ENCODE measurements at places on chromosomes 6 and 20.

DNA sequence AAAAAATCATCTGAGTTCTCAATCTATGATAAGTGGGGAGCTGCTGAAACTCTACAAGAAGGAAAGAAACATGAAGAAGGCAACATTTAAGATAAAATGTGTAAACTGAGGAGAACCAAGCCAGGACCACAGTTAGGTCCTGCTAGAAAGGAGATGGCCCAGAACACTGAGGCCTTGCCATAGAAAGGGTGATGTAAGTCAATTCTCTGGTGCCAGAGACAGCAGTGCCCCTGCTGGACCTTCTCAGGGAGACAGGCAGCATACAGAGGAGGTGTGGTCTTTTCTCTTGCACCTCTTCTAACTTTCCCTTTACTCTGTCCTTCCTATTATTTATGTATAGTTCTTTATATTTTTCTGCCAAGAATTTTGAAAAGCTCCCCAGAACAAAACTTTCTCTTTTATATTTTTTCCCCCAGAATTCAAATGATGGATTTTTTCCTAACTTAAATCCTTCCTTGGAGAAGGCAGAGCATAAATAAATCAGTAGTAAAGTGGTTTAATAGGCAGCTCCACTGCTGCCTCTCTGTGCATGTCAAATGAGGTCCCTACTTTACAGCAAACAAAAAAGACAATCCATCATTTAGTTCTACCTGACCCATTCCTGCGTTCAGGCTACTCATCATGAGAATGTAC is 9.0 kb downstream of the UQCC2 start:
- peak; percentile 18 for DNase-seq

DNA sequence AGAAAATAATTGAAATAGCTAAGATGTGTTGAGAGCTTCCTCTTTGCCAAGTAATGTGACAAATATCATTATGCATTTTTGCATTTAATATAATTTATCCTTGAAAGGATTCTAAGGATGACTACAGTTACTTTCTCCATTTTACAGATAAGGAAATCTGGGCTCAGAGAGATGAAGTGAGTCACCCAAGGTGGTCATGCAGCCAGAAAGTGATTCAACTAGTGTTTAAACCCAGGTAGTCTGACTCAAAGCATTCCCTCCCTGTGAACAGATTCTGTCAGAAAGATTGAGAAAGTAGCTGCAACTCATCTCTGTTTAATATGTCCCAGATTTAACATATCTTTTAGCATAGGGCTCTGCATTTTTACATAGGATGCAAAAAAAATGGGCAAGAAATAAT is 28.1 kb downstream of the NRSN1 start:
- DNase-seq = no peak

- no peak for DNase-seq
These were observed 147.5 kb upstream of the TSHZ2 start for GRCh38 chr20:52824494-52825216.

DNA sequence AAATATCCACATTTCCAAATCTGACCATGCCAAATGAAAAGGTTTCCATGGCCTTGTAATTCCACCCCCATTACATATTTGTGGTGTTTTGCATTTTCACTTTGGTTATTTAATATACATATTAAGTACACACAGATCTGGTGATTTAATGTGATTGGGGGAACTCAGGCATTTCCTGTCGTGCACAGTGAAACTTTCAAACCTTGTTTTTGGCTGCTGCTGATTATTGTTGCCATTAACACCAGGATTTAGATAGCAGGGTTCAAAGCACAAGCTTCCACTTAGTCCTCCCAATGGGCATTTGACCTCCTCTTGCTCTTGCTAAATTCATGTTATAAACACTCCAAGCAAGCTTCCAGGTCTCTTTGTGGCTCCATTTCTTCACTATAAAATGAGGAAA is 166.5 kb downstream of the SOBP start:
- no peak for DNase-seq

DNA sequence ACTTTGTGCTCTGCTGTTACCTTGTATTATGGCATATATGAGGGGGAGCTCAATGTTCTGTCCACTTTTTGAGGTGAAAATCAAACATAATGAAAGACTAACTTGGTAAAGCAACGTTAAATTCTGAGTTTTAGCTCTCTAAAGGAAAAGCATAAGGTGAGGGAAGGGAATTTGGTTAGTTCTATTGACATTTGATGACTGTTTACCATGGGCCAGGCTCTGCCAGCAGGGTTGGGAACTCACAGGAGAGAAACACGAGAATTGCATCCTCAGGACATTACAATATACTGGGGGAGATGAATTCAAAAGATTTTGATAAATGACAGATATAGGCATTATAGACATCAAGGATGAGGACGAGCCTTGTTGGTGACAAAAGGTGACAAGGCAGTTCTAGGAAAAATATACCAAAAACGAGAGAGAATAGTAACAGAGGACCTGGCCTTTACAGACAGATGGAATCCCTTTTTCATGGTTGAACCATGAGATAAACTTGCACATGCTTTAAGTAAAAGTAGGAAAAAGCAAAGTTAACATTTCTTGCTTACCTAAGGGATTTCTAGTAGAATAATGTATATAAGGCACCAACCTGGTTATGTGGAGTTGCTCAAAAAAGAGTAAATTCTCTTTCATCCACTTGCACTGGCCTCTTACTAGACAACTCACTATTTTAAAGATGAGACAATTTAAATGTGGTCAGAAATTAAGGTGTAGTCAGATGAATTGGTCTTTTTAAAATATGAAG is 191.4 kb downstream of the NKAIN2 start:
- DNase-seq = peak; percentile 45

GRCh38 chr6:44621846-44622245 is 234.3 kb downstream of the CDC5L start:
- DNase-seq = no peak

DNA sequence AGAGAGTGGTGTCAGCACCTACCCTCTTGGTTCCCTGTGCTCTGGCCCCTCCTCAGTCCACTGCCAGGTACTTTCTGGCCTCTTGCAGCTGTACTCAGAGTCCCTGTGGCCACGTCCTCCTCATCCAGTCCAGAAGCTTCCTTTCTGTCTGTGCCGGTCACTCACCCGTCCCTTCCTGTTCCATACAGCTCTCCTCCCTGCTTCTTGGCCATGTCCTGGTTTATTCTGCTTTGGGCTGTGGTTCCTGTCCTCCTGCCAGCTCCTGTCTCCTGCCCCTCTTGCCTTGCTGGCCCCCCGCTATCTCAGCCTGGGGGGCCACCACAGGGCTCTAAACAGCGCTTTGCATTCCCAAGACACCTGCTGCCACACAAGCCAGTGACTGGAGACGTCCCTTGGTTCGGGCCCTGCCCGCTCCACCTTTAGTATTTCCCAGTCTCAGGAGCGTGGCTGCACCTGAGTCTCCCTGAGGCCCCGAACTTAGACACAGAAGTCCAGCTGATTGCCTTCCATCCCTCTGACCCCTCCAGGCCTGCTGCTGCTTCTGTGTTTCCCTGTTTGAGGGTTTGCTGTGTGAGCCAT is 15.5 kb upstream of the RBM38 start:
- DNase-seq = no peak

DNA sequence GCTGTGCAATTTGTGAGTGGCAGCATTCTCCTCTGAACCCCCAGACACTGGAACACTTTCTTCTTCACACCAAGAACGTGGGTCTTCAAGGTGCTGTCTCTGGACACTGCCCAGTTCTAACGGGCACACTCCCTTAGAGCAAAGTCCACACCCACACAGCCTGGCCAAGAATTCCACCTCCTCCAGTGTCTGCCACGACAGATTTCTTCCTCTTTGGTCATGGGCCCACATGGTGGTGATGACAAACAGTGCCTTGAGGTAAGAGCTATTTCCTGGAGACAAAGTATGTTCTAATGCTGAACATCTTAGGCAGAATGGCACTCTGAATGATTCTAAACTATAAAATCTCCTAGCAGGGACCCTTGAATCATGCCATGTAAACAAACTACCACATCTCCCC is 25.5 kb upstream of the SSTR4 start:
- no peak for DNase-seq

DNA sequence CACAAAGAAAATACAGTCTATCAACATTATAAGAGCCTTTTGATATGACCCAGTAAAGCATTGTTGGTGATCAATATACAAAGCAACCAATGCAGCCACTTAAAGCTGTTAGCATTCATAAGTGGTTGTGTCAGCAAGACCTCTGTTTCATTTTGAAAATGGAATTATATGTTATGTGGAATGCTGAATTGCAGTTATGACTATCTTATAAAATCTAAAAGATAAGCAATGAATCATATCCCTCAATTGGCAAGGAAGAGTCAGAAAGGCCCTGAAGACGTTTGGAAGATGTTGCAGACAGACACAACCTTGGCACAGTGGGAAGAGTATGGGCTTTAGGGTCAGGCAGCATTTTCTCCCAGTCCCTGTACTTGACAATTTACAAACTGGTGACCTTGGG is 93.8 kb upstream of the RNF217 start:
- no peak for DNase-seq

- no peak for DNase-seq
These were observed 20.4 kb upstream of the LAMA4 start for GRCh38 chr6:112274774-112275173.

DNA sequence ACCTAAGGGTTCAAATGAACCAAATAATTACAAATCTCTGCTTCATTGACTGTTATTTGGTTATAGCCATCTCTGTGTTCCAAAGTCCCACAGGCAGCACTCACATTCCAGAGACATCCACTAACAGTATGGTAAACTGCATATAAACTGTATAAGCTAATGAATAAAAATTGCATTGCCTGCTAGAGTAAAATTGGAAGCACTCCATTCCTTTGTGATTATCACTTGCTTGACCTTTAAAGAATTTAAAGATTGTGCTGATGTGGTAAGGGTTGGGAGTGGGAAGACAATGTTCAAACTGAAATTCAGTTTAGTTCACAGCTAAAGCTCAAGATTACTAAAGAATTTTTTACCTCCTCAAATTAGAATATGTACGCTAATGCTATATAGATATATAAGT is 31.0 kb upstream of the OSTM1 start:
- no peak for DNase-seq

DNA sequence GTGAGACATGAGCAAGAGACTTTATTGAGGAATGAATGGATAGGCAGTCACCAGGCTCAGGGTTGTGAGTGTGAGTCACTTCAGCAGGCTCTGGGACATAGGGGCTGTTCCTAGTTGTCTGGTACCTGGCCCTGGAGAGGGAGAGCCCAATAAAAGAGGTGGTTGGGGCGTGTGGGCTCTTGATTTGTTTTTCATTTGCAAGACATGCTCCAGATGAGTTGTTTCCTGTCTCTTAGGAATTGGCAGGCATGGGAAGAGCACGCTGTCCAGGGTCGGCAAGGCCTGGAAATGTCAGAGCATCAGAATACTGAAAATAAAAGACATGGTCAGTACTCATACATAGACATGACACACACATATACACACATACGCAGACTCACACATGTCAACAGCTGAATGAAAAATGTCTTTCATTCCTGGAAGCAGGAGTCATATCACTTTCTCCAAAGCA is 166.3 kb upstream of the SULF2 start:
- DNase-seq = no peak

DNA sequence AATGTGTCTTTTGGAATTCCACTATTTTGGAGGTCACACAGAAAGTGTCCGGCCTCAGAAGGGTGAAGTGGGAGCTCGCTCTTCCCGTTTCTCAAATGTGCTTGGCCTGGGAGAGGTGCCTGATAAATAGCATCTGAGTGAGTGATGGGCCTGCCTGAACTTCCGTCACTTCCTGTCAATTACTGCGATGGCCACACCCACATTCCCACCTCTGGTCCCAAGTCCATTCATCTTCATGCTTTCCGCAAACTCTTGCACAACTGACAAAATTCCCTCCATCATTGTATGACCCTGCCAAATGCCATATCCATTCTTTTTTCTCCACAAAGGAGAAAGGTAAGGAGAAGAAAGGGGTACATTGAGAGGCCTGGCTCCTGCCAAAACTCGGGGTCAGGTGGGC is 169.0 kb downstream of the QKI start:
- DNase-seq = no peak

GRCh38 chr20:36133821-36134220 is 20.7 kb upstream of the EPB41L1 start:
- no peak for DNase-seq

GRCh38 chr6:35948725-35949124 is 27.8 kb upstream of the SRPK1 start:
- no peak for DNase-seq

- DNase-seq = no peak
These were observed 5.4 kb upstream of the SIRPB1 start for GRCh38 chr20:1625083-1625690.

GRCh38 chr6:112010328-112010727 is 43.6 kb upstream of the CCN6 start:
- DNase-seq = no peak

DNA sequence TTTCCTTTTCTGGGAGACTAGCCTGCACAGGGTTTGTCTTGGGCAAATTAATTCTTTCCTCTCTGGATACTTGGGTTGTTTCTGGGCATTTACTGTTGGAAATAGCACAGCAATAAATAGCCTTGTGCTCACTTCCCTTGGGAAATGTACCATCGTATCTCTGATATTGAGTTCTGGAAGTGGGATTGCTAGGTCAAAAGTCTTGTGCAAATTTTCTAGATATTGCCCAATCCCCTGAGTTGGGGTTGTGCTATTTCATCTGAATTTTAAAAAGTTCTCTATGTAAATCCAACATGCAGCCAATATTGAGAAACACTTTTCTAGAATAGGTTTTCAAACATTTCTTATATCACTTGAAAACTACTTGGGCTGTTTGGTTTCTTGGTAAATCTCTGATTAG is 64.0 kb upstream of the ELOVL5 start:
- DNase-seq = no peak

GRCh38 chr20:10562899-10563298 is 110.9 kb downstream of the JAG1 start:
- DNase-seq = no peak

DNA sequence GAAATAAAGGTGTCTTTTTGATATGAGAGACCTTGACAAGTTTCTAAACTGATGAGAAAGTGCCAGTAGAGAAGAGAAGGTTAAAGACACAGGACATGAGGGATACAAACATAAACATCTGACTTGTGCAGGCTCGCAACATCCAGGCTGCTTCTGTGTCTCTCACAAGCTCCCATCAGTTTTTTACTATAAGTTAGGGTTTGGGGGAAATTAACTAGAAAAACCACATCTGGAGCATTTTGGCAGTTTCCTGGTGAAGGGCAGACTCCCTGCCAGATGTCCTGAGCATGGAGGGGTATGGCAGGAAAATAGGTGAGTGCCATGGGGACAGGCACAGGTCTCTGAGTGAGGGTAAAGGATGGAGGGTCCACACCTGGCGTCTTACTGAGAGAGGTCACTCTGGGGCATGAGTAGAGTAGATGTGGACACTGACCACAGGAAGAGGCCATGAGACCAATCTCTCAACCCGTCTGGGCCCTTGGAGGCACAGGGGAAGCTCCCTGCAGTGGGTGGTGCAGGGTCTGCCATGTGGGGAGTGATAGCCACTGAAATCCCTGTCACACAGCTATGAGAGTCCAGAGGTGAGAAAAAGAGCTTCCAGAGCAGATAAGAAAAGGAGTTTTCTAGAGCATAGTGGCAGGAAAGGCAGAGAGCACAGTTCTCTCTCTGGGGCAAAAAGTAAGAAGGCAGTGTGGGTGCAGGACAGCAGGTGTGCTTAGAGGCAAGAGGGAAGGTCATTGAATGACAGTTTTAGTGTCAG is 193.3 kb upstream of the SYNDIG1 start:
- no peak for DNase-seq

Data from NCI-H1092 treated with DMSO at 0.1 percent for 48 hours (cell line).